ENCODE measurements at places on chromosomes 7 and 10. TPM values are rescaled to one million over a fixed set of nuclear protein-coding genes. Genes with fewer than 3 reads are reported as not detected.
A peak's percentile ranks its signal among the peaks of the same experiment; 100 is the strongest.

TMEM26 gene
- 0.75 TPM for total RNA-seq

DNA sequence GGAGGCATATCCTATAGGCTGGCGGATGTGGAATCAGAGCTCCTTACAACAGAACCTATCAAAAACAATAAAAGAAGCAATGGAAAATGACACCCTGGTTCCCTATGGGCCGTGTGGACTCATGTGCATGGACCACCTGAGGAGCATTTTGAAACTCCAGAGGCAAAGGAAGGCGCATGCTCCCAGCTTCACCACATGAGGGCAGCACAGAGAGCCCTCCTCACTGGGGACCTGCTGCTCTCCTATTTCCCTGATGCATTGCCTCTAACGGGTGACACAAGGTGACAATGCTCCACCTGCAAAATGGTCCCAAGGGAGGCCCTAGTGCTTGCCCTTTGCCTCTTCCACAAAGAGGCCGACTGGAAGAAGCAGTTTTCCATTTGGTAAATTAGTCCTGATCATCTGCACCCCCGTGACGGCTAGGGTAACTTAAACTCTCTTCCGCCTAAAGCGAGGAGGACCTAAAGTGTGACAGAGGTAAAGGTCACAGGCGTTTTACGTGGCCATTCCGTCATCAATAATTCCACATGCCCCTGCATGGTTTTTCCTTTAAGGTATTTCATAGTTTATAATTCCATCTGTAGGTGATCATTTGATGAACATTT, 67.7 kb downstream of the GPAM start:
- DNase-seq, result peak; percentile 38

DNA sequence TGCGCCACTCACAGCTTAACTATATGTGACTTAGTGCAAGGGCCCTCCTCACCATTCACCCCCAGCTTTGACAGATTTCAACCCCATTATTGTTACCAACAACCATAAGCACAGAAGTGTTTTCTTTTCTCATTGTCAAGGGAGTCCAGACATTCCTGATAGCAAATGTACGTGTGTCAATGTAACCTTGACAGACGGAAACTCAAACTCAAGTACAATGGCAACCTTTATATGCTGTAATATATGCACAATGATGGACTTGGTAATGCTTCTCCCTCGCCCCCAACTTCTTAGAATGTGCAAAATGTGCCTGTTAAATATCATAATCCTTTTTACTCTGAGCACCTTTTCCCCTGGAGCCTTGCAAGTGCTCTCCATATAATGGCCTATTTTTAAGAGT, 34.7 kb downstream of the CYCS start:
- DNase-seq, result no peak

- DNase-seq, result no peak
These were observed 123.6 kb upstream of the NOBOX start for GRCh38 chr7:144527051-144527471.

NPSR1 gene
- total RNA-seq, result 1.2 TPM

DNA sequence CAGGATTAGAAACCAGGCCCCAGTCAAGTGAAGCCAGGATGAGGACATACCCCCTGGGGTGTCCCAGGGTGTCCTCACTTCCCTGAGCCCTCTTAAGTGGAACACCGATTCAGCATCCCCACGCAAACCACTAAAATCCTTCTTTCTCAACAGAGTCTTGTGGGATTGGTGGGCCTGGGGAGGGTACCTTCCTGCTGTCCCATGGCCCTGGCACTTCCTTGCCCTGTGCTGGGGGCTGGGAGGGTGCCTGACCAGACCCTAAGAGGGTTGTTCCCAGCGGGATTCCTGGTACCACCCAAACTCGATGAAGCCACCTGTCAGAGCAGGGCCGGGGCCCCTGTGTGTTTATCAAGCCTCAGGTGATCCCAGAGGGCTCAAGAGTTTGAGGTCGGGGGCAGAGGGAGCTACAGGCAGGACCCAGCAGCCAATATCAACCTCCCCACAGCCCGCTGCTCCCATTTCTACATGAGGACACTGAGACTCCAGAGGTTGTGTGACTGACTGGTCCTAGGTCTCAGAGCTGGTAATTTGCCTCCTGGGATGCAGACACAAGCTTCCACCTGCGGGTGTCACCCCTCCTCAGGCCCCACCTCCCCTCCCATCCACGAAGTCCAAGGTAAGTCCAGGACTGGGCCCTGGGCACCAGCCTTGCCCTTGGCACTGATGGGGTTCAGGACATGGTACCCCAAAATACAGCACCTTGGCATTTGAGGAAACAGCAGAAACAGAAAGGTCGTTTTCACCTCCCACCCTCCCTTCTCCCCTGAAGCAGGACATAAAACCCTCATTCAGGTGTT, 31.4 kb downstream of the OAT start:
- no peak for DNase-seq

DNA sequence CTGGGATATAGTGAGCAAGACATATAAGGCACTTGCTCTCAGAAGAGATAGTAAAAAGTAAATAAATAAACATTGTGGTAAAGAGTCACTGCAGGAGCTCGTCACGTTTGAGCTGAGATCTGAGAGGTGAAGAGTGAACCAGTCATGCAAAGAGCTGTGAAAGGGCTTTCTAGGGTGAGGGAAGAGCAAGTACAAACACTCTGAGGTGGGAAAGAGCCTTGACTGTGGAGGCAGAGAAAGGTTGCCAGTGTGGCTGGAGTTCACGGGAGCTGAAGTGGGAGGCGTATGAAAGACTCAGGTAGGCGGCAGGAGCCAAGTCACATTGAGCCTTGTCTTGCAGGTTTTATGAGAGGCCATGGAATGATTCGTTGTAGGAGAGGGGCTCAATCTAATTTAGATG, 141.0 kb downstream of the C1GALT1 start:
- no peak for DNase-seq

SLC26A5 gene
- not detected for total RNA-seq

SLC16A9 gene
- 22.9 TPM for total RNA-seq

GRCh38 chr7:106486331-106486730, 174.6 kb downstream of the CCDC71L start:
- no peak for DNase-seq

GRCh38 chr7:66170309-66171231, 34.6 kb upstream of the TPST1 start:
- DNase-seq, result peak; percentile 9

DNA sequence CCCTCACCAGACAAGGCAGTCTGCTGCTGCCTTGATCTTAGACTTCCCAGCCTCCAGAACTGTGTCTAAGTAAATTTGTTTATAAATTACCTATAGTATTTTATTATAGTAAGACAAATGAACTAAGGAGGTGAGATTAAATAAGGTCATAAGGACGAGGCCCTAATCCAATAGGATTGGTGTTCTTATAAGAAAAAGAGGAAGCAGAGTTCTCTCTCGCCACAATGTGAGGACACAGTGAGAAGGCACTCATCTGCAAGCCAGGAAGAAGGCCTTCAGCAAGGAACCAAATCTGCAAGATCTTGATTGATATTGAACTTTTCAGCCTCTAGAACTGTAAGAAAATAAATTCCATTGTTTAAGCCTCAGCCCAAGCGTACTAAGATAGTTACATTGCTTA, 6.1 kb upstream of the ZNF438 start:
- no peak for DNase-seq

GRCh38 chr7:49481075-49481474, 292.4 kb upstream of the VWC2 start:
- no peak for DNase-seq

DNA sequence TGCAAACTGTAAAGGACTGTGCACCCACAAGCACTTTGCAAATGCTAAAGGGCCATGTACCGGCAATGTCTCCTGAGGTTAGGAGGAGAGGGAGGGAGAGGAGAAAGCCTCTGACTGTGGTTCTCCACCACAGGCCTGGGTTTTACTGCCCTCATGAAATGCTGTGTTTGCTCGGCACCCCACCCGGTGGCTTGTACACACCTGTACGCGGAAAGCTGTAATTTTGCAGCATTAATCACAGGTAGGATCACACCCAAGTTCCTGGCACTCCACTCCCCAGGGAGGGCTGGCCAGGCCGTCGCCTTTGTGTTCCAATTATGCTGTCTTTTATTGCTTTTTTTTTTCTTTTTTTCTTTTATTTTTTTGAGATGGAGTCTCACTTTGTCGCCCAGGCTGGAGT, 78.5 kb upstream of the MYL10 start:
- peak; percentile 78 for DNase-seq

ATOH7 gene
- not detected for total RNA-seq

- DNase-seq, result no peak
These were observed 89.4 kb upstream of the GALNT17 start for GRCh38 chr7:71042591-71042990.

GRCh38 chr10:133100186-133100585, 12.5 kb downstream of the ADGRA1 start:
- no peak for DNase-seq

CCDC172 gene
- total RNA-seq, result not detected

DNA sequence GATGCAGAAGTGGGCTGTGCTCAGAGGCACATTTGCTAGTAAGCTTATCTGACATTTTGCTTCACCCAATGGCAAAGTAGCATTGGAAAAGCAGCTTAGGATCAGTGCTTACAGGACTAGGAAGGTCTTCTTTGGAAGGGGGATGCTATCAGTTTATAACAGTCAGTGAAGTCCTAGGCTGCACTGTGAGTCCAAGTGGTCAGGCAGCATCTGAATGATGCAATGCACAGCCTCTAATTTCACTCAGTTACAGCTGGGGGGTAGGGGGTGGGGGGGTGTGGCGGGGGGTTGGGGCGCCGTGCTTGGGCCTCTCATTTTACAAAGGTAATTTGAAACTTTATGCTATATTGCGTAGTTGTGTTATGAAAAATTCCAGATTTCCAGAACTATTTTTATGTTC, 652.3 kb upstream of the MGMT start:
- DNase-seq, result no peak

PKD1L1 gene
- 0.56 TPM for total RNA-seq

DNA sequence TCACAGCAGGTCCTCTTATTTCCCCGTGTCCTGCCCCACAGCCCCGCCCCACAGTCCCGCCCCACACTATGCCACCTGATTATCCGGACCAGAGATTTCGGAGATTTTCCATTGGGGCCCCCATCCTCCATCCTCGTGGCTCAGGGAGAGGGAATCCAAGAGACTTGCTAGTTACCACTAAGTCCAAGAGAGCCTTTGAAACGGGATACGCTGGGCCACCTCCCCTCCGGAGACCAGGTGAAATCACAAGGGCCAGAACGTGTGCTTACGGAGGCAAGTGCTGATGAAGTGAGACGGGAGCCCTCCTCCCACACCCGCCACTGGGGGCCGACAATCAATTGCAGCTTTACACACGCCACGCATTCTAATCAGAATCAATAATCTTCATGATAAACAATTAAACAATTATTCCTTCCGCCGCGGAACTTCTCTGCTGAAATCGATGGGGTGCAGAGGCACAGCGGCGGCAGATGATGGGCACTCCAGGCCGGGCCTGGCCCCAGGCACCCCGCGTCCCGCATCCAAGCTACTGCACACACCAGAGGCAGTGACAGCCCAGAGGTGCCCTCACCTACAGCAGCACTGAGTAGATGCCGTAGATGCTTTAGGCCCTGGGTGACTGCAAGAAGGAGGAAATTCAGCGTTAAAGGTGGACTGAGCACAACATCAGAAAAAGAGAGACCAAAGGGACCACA, 534.0 kb upstream of the FOXK1 start:
- no peak for DNase-seq

DNA sequence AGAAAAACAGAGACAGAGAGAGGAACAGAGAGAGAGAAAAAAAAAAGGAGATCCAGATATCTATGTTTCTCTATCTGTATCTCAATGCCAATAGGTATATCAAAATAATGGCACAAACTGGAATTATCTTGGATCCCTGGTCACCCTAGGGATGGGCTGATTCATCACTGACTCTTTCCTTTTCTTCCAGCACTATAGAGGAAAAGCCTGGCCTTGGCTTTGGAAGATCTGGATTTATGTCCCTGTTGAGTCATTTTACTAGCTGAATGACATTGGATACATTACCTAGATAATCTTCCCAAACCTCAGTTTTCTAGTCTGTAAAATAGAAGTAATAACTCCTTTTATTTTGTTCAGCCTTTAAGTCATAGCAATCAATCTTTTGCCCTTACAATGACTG, 152.8 kb upstream of the GDF10 start:
- DNase-seq, result no peak

GRCh38 chr7:143331179-143331801, 15.4 kb downstream of the CLCN1 start:
- no peak for DNase-seq

TAC1 gene
- 0.24 TPM for total RNA-seq

DNA sequence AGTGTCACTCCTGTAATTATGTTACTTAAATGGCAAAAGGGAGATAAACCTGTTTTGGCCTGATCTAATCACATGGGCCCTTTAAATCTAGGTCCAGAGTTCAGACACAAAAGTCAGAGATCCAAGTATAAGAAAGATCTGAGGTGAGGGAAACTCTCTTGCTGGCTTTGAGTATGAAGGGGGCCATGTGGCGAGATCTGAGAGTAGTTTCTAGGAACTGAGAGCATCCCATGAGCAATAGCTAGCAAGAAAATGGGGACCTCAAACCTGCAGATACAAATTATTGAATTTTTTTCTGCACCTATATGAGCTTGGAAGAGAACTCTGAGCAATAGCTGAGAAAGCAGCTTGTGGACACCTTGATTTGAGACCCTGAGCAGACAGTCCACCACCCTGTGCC, 27.6 kb downstream of the ANKRD7 start:
- no peak for DNase-seq

SNCG gene
- total RNA-seq, result 2.6 TPM

GRCh38 chr10:48589266-48589665, 15.6 kb downstream of the ARHGAP22 start:
- no peak for DNase-seq

GRCh38 chr7:158263964-158264748, 323.5 kb downstream of the PTPRN2 start:
- DNase-seq, result peak; percentile 57

DNA sequence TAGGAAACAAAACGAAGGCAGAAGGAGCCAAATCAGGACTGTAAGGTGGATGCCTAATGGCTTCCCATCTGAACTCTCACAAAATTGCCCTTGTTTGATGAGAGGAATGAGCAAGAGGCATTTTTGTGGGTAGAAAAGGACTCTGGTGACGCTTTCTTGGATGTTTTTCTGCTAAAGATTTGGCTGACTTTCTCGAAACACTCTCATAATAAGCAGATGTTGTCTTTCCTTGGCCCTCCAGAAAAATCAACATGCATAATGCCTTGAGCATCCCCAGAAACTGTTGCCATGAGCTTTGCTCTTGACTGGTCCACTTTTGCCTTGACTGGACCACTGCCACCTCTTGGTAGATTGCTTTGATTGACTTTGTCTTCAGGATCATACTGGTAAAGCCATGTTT, 13.5 kb downstream of the PTPN12 start:
- DNase-seq, result no peak

OR2A12 gene
- not detected for total RNA-seq

GRCh38 chr10:43048301-43049051, 28.4 kb upstream of the RET start:
- no peak for DNase-seq

C1QL3 gene
- 0.12 TPM for total RNA-seq

RRP12 gene
- total RNA-seq, result 15.1 TPM

Data from left colon (tissue), 2 donors.